ENCODE measurements at places on chromosomes 1 and 21. TPM values are rescaled to one million over a fixed set of nuclear protein-coding genes. Genes with fewer than 3 reads are reported as not detected.

The OLFML3 gene
- total RNA-seq: 56.0 TPM

The ARHGEF2 gene
- total RNA-seq: 166 TPM

The GNAT2 gene
- not detected for total RNA-seq

The AQP10 gene
- total RNA-seq: not detected

- no peak for DNase-seq
These were observed 85.2 kb downstream of the TM2D1 start for GRCh38 chr1:61639608-61640336.

DNA sequence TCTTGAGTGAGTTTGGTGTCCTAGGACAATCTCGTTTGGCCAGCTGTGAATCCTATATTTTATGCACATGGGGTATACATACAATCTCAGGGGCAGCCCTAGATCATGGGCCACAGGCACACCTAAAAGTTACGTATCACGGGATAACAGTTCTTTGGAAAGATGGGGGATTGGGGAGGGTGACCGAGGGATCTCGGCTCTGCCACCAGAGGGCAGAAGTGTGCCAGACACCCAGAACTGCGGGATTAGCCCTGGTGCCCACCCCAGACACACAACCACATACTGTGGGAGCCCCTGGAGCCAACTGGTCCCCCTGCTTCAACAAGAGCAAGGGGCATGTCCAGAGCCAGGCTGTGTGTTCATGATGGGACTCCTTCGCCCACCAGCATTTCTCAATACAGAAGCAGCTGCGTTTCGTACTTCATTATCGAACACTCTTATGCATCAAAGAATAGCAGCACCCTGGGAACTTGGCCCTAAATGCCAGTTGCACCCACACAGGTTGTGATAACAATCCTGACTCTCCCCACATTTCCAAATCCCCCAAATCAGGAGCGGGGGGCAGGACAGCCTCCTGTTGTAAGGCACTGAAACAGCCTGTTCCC lies 37.4 kb downstream of the TMCO4 start:
- DNase-seq: no peak

DNA sequence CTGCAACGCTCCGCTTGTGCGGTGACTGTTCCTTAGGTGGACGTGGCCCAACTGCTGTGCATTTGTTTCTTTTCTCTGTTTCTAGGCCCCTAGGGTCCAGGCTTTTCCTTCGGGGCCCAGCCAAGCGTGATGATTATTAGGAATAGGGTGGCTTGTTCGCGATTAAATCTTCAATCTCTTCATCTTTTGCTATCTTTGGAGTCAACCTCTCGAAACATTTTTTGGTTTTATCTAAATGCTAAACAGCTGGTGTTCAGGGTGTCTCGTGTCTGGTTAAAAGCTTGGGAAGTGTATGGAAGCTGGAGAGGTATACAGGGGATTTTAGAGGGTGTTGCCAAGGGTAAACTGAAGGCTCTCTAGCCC lies 844 bp upstream of the PLD5 start:
- no peak for DNase-seq

DNA sequence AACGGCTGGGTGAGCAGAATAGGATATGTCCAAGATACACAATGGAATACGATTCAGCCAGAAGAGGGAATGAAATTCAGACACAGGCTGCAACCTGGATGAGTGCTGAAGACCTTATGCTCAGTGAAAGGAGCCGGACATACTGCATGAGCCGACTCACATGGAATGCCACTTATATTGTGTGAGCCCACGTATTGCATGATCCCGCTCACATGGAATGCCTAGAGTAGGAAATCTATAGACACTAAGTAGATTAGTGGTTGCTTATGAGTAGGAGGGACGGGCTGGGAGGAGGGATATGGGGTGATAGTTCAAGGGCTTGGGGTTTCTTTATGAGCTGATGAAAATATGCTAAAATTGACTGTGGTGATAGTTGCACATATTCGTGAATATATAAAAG lies 26.8 kb downstream of the TMPRSS2 start:
- DNase-seq: no peak

GRCh38 chr1:233245191-233245765 lies 50.2 kb downstream of the PCNX2 start:
- no peak for DNase-seq

GRCh38 chr1:228417061-228417460 lies 400 bp upstream of the TRIM17 start:
- DNase-seq: no peak

DNA sequence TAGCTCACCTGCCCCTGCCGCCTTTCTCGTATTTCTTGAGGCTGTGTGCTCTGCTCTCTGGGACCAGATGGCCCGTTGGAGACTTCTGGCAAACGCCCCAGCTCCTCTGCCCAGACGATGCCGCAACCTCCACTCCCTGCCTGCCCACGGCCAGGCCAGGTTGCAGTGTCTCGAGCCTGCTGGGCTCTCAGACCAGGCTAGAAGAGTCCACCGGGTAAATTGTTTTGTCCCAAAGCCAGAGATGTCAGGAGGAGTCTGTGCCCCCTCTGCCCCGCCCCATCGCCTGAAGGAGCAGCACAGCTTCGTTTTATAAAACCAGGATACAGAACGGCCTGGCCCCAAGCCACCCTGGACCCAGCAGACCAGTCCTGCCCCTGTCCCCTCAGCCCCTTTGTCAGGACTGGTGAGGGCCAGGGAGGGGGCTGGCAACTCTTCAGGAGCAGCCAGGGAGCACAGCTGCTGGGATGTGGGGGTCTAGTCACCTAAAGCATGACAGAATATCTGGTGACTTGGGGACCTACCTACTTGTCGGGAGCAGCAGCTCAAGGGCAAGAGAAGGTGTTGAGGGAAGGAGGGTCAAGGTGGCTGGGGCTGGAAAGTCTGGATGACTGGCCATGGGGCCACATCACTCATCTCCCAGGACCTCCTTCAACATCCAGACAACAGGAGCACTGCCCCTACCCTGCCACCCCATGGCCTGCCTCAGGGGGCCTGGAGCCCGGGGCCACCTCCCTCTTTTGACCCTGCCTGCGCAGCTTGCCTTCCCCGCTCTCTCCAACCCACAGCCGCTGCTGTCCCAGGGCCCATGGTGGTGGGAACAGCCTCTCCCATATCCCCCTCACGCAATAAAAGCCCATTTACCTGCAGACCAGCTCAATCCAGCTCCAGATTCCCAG lies 33.9 kb upstream of the LBR start:
- DNase-seq: no peak

Measured in thoracic aorta (tissue), 2 donors.